SJCRH30 (cell line): ENCODE measurements at places on chromosomes 5 and 9. TPM values are rescaled to one million over a fixed set of nuclear protein-coding genes. Genes with fewer than 3 reads are reported as not detected.

The ADGRD2 gene
- not detected in 2 replicates for total RNA-seq

The DNAJA1 gene
- total RNA-seq: 239 and 246 TPM in 2 replicates

GRCh38 chr9:107612136-107612535, 122.6 kb upstream of the KLF4 start:
- H3K36me3 ChIP-seq: no peaks in the 10 kb centered on the region
- no peak overlapping the region for H3K27ac ChIP-seq
- DNase-seq: no peak

DNA sequence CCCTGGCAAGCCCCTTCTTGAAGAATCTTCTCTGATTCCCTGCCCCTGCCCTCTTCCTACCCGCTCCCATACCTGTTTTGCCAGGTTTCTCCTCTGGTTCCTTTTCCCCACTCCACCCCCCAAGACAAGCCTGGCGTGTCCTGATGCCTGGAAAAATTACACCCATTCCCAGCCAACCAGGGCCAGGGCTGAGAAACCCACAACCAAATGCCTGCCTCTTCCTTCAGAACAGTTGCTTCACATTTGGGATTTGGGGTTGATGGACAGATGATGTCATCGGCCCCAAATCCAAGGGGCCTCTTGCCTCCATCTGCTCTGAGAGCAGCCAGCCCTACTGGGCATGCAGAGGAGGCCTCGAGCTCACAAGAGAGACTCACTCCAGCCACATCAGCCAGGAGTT, 8.8 kb upstream of the NEK6 start:
- H3K4me1 ChIP-seq: peaks cover 28% of the 10 kb centered on the region
- DNase-seq: peak; percentile 84
- H3K27me3 ChIP-seq: no peaks in the 10 kb centered on the region
- H3K36me3 ChIP-seq: no peaks in the 10 kb centered on the region
- no peak overlapping the region for H3K4me3 ChIP-seq

- no peaks in the 10 kb centered on the region for H3K36me3 ChIP-seq
- H3K4me3 ChIP-seq: no peak overlapping the region
- H3K27ac ChIP-seq: no peak overlapping the region
Measured at GRCh38 chr9:111232997-111233790, 96.8 kb downstream of the OR2K2 start.
